ENCODE measurements at places on chromosomes 5 and 9.

- no peak overlapping the region for H3K4me3 ChIP-seq
- no peaks in the 10 kb centered on the region for H3K36me3 ChIP-seq
- no peak overlapping the region for H3K27ac ChIP-seq
- H3K4me1 ChIP-seq = no peaks in the 10 kb centered on the region
These were observed 174.1 kb upstream of the RFX3 start for GRCh38 chr9:3699883-3700282.

DNA sequence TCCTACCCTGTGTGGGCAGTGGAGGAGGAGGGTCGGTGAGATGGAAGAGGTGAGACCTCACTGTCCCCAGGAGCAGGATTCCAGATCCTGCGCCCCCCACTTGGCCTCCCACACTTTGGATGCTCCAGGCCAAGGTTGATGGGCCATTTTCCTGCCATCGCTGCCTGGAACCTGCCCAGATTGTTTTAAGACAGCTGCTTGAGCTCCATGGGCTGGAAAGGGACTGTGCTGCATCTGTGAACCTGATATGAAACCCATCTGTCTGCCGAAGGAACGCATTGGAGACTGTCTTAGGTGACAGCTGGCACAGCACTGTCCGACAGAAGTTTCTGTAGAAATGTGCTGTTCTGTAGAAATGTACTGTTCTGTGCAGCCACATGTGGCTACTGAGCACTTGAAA, 72.7 kb upstream of the SLC25A48 start:
- no peak overlapping the region for H3K4me3 ChIP-seq
- H3K36me3 ChIP-seq = no peaks in the 10 kb centered on the region
- DNase-seq = no peak
- no peaks in the 10 kb centered on the region for H3K4me1 ChIP-seq
- no peak overlapping the region for H3K27ac ChIP-seq
- H3K27me3 ChIP-seq = no peaks in the 10 kb centered on the region

- H3K27me3 ChIP-seq = no peaks in the 10 kb centered on the region
- H3K36me3 ChIP-seq = peaks cover 2% of the 10 kb centered on the region
- H3K4me3 ChIP-seq = no peak overlapping the region
- H3K4me1 ChIP-seq = no peaks in the 10 kb centered on the region
- DNase-seq = no peak
- no peak overlapping the region for H3K27ac ChIP-seq
These were observed 68.6 kb downstream of the NLN start for GRCh38 chr5:65790371-65791163.

DNA sequence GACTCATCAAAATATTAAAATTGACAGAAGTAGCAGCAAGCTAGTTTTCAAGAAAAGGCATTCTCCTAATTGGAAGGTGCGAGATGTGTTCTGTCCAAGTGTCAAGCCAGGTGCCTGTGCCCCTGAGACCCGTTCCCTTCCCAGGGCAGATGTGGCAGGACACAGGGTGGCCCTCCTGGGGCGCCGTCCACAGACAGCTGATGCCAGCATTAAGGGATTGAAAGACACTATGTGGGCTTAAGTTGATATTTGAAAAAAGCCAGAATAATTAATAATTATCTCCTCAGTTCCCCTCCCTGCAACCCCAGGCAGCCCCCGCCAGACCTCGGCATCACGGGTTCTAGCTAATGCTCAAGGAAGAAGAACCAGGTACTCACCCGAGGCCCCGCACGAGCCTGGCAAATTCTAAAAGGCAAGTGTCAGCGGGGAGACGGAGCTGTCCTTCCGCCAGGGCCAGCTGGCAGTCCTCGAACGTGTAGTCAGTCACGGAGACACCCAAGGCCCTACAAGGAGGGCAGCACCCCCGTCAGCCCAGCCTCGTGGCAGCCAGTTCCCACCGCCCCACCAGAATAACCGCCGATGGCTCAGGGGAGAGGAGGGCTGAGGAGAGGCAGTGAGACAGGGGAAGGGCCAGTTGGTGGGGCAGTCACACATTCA, 29.1 kb upstream of the SLC6A3 start:
- H3K4me1 ChIP-seq = no peaks in the 10 kb centered on the region
- DNase-seq = peak; percentile 1
- H3K36me3 ChIP-seq = peaks cover 9% of the 10 kb centered on the region
- H3K27ac ChIP-seq = no peak overlapping the region
- no peaks in the 10 kb centered on the region for H3K27me3 ChIP-seq

DNA sequence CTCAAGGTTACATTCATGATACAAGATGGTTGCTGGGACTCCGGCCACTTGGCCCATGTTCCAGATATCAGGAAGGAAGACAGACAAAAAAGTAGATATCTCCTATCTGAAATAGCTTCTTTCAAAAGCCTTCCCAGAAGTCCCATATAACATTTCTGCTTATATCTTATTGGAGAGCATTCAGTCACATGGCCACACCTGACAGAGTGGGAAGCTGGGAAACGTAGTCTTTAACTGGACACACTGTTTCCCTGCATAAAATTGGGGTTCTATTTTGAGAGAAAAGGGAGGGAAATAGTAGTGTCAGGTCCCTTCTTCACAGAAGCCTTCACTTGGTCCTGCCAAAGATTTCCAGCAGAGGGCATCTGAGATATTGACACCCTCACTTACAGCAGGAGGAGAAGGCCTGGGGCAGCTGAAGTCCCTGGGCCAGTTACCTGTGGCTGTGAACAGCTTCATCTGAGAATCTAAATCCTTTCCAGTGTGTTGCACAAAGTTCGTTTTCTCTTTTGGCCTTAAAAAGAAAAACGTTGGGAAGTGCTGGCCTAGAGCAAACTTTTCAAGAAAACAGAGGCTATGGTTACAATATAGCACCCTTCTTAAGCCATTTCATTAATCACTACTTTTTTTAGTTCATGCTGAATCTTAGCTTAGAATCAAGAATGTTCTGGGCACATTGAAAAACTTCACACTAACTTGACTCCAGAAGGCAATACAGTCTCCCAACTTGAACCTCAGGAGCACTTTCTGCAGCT, 33.5 kb downstream of the SPEF2 start:
- no peaks in the 10 kb centered on the region for H3K36me3 ChIP-seq
- no peaks in the 10 kb centered on the region for H3K27me3 ChIP-seq

DNA sequence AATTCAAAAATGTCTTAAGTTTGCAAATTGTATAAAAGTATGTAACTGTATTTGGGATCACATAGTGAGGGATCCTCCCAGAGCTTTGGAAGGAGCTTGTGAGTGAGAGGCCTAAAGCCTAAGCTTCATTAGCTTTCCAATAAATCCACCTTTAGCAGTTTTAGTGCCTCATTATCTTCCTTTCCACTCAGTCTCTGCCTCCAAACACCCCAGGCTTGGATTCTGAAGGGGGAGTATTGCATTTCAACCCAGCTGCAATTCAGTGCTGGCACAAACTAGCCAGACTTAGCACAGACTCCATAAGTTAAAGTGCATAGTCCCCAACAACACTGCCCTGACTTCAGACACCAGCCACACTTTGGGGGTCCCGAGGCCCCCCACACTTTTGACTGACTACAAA, 113.5 kb downstream of the SMARCA2 start:
- H3K4me1 ChIP-seq = peaks cover 23% of the 10 kb centered on the region
- H3K27ac ChIP-seq = no peak overlapping the region
- no peaks in the 10 kb centered on the region for H3K36me3 ChIP-seq
- H3K27me3 ChIP-seq = no peaks in the 10 kb centered on the region

GRCh38 chr5:52799358-52799982, 11.8 kb downstream of the ITGA1 start:
- H3K27me3 ChIP-seq = no peaks in the 10 kb centered on the region
- DNase-seq = peak; percentile 45
- no peaks in the 10 kb centered on the region for H3K36me3 ChIP-seq
- H3K27ac ChIP-seq = peak overlapping the region; percentile 95

DNA sequence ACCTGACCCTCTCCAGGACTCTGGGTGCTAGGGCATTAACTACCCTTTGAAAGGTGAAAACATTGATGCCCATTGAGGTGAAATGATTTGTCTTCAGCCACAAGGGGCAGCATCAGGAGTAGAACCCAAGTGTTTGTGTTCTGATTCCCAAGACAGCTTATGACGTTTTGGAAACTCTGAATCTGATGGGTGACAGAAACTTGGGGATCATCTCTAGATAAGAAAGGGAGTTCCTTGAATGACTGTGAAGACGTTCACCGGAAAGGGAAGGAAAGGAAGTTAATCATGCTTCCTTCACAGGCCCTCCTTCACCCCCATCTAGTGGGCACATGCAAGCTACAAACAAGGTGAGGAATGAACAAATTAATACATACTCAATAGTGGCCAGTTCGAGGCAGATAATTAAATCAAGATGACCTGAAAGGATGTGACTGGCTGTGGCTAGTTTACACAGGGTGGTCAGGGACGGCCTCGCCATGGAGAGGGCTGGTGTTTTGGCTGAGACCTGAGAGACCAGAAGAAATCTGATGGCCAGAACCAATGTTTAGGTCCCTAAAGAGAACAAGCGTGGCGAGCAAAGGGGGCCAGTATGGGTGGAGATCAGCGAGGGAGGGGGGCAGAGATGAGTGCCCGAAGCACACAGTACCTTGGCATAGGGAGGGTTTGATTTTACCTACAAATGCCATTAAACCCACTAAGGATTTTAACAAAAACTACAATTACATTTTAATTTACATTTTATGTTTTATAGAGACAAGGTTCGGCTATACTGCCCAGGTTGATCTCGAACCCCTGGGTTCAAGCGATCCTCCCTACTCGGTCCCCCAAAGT, 937 bp upstream of the SLC26A2 start:
- peak; percentile 18 for DNase-seq
- H3K4me3 ChIP-seq = no peak overlapping the region
- H3K27ac ChIP-seq = peak overlapping the region; percentile 91
- no peaks in the 10 kb centered on the region for H3K36me3 ChIP-seq
- peaks cover 18% of the 10 kb centered on the region for H3K4me1 ChIP-seq
- no peaks in the 10 kb centered on the region for H3K27me3 ChIP-seq

DNA sequence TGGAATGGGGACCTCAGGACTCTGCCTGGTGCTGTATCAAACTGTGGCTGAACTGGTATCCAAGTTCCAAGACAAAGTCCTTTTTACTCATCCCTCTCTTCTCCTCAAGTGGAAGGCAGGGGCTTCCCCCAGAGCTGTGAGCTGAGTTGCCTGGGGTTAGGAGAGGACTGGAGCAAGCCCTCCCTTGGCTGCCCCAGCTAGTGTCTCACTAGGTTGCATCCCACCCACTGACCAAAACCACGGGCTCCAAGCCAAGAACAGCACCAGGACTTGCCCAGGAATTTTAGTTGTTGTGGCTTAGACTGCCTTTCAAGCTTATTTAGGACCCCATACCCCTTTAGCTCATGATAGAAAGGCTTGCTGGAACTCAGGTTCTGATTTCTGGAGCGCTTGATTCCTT, 158.7 kb upstream of the TNC start:
- no peak overlapping the region for H3K4me3 ChIP-seq
- H3K36me3 ChIP-seq = no peaks in the 10 kb centered on the region
- H3K4me1 ChIP-seq = no peaks in the 10 kb centered on the region
- H3K27me3 ChIP-seq = no peaks in the 10 kb centered on the region

- H3K27me3 ChIP-seq = no peaks in the 10 kb centered on the region
- no peak overlapping the region for H3K27ac ChIP-seq
- DNase-seq = no peak
These were observed 26.6 kb upstream of the ZBTB34 start for GRCh38 chr9:126833710-126834345.

GRCh38 chr9:130940027-130940549, 1.0 kb upstream of the FIBCD1 start:
- H3K4me3 ChIP-seq = no peak overlapping the region
- H3K36me3 ChIP-seq = no peaks in the 10 kb centered on the region
- H3K27ac ChIP-seq = no peak overlapping the region

DNA sequence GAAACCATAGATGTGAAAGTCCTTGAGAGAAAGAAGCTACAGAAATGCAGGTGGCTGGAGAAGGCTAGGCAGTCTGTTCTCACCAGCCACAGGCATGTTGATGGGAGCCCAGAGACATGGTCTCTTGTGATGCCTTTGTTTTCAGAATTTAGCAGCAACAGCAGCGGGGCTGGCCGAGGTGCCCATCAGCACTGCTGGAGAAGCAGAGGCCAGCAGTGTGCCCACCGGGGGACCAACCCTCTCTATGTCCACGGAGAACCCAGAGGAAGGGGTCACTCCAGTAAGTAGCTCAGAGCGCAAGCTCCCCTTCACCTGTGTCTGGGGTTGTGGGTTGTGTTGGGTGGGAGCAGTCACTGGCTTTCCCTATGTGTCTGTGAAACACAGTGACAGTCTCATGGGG, 59.6 kb downstream of the COL15A1 start:
- H3K36me3 ChIP-seq = no peaks in the 10 kb centered on the region
- peaks cover 26% of the 10 kb centered on the region for H3K4me1 ChIP-seq
- H3K4me3 ChIP-seq = no peak overlapping the region
- no peaks in the 10 kb centered on the region for H3K27me3 ChIP-seq
- no peak overlapping the region for H3K27ac ChIP-seq

GRCh38 chr5:151132963-151133362, 24.6 kb downstream of the ANXA6 start:
- peaks cover 2% of the 10 kb centered on the region for H3K36me3 ChIP-seq
- DNase-seq = no peak
- H3K27me3 ChIP-seq = no peaks in the 10 kb centered on the region
- peaks cover 6% of the 10 kb centered on the region for H3K4me1 ChIP-seq

DNA sequence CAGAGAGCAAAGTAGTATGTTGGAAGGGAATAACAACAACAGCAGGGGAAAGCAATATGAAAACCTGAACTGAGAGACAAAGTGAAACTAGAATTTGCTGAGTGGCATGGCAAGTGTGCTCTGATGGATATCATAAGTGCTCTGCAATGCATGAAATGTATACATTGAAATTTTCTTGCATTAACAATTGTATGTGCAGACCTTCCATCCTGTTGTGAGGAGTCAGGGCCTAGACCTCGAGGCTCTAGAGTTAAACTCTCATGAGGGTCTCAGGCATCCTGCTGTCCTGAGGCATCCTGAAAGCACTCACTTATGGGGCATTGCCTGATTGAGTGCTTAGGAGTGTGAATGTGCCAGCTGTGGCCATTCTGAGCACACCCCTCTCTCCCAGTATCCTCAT, 1.1 kb downstream of the ECM2 start:
- H3K27me3 ChIP-seq = no peaks in the 10 kb centered on the region
- H3K4me3 ChIP-seq = no peak overlapping the region
- H3K36me3 ChIP-seq = no peaks in the 10 kb centered on the region

- DNase-seq = peak; percentile 52
- H3K27me3 ChIP-seq = no peaks in the 10 kb centered on the region
- no peak overlapping the region for H3K4me3 ChIP-seq
- H3K4me1 ChIP-seq = no peaks in the 10 kb centered on the region
- H3K36me3 ChIP-seq = no peaks in the 10 kb centered on the region
These were observed 199.6 kb downstream of the SYK start for GRCh38 chr9:91001146-91001611.

DNA sequence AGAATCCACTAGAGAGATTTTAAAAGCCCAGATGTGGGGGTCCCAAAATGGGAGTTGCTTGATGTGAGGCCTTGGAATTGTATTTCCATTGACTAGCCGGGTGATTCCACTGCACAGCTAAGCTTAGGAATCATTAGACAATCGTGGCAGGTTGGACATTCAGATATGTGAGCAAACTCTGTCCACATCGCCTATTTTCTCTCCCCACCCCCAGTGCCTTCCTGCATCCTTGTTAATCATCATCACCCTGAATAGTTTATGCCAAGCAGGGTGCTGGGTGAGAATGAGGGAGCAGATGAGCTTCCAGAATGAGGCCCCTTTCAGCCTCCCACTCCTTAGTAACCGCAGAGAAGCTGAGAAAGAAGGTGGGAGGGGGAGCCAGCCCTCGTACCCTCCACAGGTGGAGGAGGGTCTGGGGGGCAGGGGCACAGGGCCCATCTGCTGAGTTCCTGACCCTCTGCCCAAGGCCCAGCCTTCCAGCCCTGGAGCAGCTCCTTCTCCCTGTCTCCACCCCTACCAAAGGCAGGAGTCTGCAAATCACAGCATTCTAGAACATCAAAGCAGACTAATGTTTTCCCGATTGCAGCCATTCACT, 7.7 kb upstream of the TCOF1 start:
- H3K36me3 ChIP-seq = no peaks in the 10 kb centered on the region
- no peaks in the 10 kb centered on the region for H3K27me3 ChIP-seq
- no peak overlapping the region for H3K4me3 ChIP-seq
- H3K27ac ChIP-seq = no peak overlapping the region
- peaks cover 8% of the 10 kb centered on the region for H3K4me1 ChIP-seq
